Activated CD4-positive, CD25-positive, alpha-beta regulatory T cell treated with anti-CD3 and anti-CD28 coated beads, Interleukin-2, amount 50 U/mL, for 24 hours (primary cell): ENCODE measurements at places on chromosomes 5 and 9.

DNA sequence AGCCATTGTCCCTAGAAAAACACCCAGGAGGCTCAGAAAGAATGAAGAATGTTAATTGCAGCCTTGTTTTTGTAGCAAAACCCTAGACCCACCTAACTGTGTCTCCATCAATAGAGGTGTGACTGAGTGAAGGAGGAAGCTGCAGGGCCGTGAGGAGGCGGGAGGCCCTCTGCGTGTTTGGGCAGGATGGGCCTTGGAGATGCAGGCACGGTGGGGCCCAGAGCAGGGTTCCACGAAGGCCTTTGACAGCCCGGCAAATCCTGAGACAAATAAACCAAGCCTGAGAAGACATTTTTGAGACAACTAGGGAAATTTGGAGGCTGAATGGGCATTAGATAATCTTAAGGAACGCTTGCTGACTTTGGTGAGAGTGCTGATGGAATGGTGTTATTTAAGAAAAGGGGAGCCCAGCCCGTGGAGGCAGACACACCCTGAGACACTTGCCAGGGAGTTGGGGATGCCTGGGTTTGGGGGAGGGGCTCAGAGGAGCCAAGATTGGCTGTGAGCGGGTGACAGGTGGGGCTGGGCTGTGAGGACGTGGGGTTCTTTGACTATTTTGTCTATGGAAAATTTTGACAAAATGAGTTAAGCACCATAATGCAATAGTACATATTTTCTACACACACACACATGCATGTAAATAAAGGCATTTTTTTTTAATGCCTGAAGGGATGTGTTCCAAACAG is 48.8 kb downstream of the BARX1 start:
- ATAC-seq, result no peak

DNA sequence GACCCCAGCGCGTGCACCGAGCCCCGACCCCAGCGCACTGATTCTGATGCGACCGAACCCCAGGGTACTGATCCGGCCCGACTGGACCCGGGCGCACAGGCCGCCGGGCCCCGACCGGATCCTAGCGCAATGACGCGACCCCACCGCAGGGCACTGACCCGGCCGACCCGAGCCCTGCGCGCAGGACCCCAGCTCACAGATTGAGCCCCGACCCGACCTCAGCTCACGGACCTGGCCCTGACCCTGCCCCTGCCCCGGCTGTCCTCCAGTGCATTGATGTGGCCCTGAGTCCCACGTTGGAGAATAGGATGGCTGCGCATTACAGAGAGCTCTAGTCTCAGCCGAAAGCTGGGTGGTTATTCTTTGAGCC is 438 bp downstream of the TRIP13 start:
- ATAC-seq, result no peak

DNA sequence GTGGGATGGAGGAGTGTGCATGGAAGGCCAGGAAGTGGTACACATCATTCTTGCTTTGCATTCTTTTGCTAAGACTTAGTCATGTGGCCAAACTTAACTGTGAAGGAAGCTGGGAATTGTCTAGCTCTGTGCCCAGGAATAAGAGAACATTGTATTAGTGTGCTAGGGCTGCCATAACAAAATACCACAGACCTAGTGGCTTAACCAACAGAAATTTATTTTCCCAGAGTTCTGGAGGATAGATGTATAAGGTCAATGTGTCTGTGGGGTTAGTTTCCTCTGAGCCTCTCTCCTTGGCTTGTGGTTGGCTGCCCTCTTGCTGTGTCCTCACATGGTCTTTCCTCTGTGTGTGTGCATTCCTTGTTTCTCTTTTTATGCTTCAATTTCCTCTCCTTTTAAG is 32.4 kb downstream of the NNT start:
- ATAC-seq, result no peak

GRCh38 chr5:141343242-141343952 is at the start of gene PCDHGA3:
Gene PCDHGA3 (plus strand): TSS chr5:141343829. CDS start chr5:141344034, 205 bp downstream.
- no peak for ATAC-seq

- ATAC-seq, result no peak
These were observed 28.3 kb downstream of the IARS1 start for GRCh38 chr9:92265154-92265553.

DNA sequence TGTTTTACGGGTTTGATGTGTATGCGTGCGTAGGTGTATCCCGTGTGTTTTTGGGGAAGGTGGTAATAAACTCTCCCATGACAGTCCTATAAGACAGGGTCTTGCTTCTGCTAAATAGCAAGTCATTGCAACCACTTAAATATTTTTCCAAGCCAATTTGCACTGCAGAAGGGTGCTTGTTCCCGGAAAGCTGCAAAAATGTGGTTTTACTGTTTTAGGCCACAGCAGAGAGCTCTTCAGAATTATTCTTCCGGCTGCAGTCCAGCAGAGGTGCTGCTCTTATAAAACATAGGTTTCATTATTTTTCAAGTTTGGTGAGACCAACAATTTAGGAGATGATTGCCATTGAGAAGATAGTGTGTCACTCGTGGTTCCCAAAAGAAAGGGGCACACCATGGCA is 192.8 kb downstream of the NTRK2 start:
- ATAC-seq, result no peak

- ATAC-seq, result no peak
These were observed 582.2 kb downstream of the CETN3 start for GRCh38 chr5:89827359-89827758.

DNA sequence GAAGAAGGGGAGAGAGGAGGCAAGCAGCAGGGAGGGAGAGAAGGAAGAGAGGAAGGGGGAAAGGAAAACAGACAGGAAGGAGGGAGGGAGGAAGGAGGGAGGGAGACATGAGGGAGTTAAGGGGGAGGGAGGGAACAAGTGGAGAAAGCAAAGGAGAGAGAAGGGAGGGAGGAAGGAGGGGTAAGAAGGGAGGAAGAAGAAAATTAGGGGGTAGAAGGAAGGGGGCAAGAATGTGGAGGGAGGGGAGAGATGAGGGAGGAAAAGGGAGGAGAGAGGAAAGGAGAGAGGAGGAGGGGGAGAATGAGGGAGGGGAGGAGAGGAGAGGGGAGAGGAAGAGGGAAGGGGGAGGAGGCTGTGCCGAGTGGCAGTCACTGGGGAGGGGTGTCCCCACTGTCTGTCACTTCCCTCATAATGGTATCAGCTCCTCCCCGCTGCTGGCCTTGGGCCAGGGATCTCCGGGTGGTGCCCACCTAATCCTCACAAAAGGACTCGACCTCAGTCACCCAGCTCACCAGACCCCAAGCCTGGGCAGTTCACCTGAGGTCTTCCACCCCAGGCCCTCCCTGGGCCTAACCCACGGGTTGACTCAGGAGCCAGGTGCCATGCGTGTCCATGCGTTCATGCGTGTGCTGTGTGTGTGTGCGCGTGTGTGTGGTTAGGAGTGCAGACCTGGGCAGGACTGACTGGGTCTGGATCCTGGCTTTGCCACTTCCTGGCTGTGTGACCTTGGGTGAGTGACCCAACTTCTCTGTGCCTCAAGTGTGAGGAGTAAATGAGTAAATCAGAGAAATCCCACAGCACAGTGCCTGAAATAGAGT is 18.1 kb downstream of the C9orf50 start:
- ATAC-seq, result peak; percentile 13

DNA sequence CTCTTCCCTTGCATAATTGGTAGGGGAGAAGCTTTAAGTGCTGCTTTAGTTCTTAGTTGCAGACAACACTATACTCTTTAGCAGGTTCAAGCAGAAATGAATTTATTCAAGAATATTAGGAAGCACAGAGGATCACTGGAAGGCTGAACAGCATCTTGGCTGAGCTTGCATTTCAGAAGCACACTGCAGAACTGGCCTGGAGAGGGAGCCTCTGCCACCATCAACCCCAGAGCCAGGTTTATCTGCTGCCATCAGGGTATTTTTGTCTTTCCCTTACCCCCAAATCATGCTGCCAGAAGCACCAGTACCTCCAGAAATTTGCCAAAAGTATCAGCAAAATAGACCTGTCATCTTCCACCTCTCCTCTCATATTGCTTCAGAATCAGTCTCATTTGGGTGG is 440.7 kb downstream of the DMAC1 start:
- ATAC-seq, result no peak

DNA sequence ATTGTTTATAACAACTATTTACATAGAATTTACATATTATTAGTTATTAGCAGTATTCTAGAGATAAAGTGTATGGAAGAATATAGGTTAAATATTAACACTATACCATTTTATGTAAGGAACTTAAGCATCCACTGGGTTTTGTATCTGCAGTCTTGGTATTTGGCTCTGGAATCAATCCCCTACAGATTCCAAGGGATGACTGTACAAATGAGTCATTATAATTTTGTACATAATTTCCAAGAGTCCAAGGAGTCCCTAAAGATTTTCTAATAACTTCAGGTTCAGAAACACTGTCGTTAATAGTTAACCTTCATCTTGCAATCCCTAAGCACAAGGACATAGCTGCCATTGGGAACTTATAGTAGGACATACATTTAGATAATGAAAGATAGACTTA is 254.8 kb upstream of the PDE4D start:
- no peak for ATAC-seq

- ATAC-seq, result no peak
These were observed 168.0 kb upstream of the SPRY4 start for GRCh38 chr5:142492781-142493281.

- ATAC-seq, result no peak
These were observed 17.4 kb upstream of the SPDL1 start for GRCh38 chr5:169566202-169566601.

- ATAC-seq, result no peak
These were observed 662.9 kb upstream of the ZNF608 start for GRCh38 chr5:125409234-125409860.
